CD4-positive, alpha-beta T cell treated with Interleukin-6 at 100 ng/mL for 8 hours (primary cell): ENCODE measurements at places on chromosomes 2 and 18.
A peak's percentile ranks its signal among the peaks of the same experiment; 100 is the strongest.

GRCh38 chr2:154488801-154489200 is 209.7 kb upstream of the KCNJ3 start:
- no peak for DNase-seq

GRCh38 chr2:197033222-197033621 is 106.7 kb upstream of the PGAP1 start:
- no peak for DNase-seq

DNA sequence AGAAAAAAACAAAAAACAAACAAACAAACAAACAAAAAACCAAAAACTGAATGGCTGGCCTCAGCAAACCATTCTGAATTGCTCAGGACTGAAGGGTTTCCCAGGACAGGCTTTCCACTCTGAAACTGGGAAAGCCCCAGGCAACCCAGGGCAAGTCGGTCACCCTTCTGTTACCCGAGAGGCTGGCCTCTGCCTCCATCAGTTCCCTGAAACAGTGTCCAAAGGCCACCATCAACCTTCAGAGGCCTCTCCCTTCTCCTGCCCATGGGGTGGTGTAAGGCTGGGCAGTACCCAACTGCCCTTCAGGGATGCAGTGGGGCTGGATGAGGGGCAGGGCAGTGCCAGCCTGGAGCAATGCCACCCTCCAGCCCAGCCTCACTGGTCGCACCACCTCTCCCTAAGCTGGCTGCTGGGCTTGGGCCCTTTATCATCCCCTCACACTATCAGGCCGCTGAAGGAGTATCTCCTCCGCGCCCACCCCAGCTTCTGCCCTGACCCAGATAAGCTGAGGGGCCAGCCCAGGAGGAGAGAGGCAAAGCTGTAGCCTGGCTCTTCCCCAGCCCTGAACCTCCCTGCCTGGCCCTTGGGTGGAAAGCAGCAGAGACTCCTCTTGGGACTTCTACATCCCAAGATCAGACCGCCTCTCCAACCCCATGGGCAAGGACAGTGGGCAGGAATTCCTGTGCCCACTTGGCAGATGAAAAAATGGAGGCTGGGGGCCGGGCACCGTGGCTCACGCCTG is 35.9 kb downstream of the ZFP36L2 start:
- DNase-seq: no peak

DNA sequence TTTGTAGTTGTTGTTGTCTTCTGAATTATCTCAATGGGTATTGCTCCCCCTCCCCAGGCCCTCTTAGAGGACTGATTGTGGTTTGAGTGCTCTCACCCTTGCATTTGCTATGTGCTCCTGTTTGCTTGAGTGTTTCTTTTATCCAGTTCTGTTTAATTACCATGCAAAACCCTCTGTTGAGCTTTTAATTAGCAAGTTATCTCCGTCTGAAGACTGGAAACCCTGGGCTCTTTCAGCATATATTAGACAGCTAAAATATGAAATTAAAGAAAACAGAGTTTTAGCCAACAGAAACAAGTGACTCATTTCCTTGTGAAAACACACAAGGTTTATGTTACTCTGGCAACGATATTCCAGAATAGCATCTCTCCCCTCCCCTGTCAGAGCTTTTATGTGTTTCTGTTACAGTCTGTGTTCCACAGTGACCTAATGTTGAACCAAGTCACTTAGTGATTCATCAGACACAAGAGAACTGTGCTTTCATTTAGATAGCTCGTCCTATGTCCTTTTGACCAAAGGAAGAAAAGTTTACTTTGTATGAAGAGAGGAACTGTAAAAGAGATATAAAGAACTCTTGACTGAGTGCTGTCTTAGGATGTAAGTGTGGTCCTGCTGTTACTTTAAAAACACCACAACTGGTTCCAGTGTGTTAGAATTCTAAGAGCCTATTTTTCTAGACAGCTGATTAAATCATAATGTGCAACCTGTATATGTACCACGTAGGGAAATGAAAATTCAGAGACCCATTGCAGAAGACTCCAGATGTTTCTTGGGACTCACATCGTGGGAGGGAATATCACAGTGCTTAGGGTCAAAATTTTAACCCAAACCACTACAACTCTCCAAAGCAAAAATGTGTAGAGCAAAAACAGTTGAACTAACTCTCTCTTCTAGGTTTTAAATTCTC is 172.8 kb upstream of the RBMS1 start:
- DNase-seq: peak; percentile 18

- DNase-seq: no peak
Observed at GRCh38 chr18:28422577-28422976, 245.6 kb upstream of the CDH2 start.

GRCh38 chr2:11597538-11598225 is 63.8 kb downstream of the GREB1 start:
- DNase-seq: no peak

GRCh38 chr18:80210312-80211083 is 36.8 kb downstream of the PARD6G start:
- no peak for DNase-seq

DNA sequence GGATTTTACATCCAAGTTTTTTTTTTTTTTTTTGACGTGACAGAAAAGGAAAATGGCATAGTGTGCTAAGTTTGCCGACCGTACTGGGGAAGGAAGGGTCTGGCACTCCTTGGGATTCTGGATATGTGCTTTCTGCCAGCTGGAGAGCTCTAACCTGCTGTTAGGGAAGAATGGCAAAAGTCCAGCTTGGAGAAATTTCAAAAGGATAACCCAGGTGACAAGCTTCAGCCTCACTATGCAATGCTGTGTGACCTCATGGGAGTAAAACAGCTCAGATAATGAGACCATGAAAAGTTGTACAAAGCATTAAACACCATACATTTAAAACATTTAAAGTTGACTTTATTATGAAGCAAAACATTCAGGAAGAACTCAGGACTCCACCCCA is 10.3 kb upstream of the GPR45 start:
- no peak for DNase-seq

GRCh38 chr2:40257340-40258134 is 194.4 kb downstream of the SLC8A1 start:
- no peak for DNase-seq

DNA sequence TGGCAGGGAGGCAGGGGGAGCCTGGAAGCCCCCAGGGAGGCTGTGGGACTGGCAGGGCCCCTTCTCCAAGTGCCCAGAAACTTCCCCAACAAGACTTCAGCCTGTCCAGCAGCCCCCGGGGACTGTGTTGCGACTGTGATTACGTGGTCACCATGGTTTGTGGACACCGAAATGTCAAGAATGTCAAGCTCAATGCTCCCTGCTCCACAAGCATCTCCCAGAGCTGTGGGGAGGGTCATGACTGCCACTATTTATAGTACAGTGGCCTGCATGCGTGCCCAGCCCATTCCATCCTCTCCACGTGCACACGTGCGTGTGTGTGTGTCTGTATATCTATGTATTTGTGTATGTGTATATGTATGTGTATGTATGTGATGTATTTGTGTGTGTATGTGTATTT is 93.8 kb upstream of the MBOAT2 start:
- no peak for DNase-seq

- DNase-seq: no peak
Observed at GRCh38 chr2:240997141-240997855, 1.1 kb upstream of the SNED1 start.

- DNase-seq: no peak
Observed at GRCh38 chr2:45180033-45180746, 170.9 kb upstream of the SIX2 start.

GRCh38 chr2:238457927-238458324 is 31.2 kb downstream of the ASB1 start:
- no peak for DNase-seq

DNA sequence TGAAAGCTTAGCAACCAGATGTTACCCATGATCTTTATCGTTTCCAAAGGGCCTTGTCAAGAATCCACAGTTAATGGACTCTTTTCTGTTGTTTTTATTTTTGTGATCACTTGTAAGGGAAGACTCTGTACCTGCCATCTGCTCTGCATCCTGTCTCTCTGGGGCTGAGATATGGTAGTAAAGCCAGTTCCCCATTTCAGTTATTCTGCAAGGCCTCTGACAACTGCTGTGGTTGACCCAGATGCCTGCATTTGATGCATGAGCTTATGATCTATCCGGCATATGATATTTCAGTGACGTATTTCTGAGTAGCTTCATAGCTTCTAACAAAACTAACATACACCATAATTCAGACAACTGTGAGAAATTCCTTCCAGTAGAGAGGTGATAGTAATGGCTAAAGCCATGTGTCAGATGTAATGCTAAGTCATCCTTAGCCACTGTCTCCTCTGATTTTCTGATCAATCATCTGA is 105.1 kb downstream of the TPO start:
- no peak for DNase-seq

DNA sequence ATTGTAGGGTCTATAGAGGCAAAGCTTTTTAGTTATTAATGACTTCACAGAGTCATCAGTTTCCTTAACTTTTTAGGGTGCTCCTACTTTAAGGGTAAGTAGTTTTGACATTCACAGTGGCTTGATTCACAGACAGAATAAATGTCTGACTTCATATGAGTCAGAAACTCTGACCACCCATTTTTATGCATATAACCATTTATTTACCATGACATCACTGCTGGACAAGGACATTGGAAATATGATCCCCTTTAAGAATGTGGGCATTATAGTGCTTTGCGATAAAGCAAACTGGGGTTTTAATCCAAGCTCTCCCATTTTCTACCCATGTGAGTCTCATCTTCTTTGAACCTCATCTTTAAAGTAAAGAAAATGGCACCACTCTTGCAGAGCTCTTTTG is 162.0 kb upstream of the MC4R start:
- DNase-seq: no peak

DNA sequence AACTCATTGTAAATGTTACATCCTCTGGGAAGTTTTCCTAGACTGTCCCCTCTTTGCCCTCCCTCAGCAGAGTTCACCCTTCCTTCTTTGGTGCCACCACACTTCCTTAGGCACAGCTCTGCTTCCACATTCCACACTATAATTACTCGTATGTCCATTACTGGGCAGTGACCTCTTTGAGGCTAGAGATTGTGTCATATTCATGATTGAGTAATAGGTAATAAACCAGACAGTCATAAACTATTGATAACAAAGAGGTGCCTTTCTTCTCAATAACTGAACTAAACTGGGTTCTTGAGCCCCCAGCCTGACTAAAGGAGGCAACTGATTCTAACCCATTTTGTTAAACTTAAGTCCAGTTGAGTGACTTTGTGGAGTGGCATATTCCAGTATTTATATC is 28.3 kb downstream of the MYO3B start:
- no peak for DNase-seq

GRCh38 chr2:168355121-168355520 is 101.0 kb upstream of the CERS6 start:
- DNase-seq: no peak

DNA sequence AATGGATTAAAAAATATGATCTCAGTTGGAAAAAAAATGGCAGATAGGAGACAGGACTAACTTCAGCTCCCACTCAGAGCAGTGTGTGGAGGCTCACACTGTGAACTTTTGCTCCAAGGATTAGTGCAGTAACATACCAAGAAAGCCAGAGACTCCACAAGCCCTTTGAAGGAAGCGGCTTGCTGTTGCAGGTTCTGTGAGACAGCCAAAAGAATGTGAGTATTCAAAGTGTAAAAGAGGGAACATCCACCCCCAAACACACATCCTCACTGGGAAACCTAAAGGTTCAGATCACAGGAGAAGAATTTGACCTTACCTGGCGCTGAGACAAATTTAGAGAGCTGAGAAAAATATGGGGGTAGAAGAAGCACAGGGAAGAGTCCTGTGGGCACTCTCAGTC is 77.5 kb downstream of the FAM171B start:
- DNase-seq: no peak

- no peak for DNase-seq
Observed at GRCh38 chr2:37201766-37202165, 5.5 kb downstream of the CEBPZOS start.

DNA sequence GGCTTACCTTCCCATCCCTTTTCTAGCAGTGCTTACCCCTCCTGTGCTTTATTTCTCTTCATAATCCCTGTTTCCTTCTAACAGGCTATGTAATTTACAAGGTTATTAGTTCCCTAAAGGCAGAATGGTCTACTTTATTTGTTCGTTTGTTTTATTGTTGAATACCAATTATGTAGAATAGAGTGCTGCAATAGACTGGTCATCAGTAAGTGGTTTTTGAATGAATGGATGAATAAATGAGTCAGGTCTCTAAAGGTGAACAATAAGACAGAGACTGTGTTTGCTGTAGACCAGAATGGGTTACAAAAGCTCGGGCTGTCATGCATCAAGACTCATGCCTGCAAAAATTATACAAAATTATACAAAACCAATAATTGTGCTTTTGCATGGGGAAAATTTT is 332.0 kb downstream of the IRS1 start:
- no peak for DNase-seq

- no peak for DNase-seq
Observed at GRCh38 chr2:202760848-202761247, 110.7 kb downstream of the ICA1L start.

DNA sequence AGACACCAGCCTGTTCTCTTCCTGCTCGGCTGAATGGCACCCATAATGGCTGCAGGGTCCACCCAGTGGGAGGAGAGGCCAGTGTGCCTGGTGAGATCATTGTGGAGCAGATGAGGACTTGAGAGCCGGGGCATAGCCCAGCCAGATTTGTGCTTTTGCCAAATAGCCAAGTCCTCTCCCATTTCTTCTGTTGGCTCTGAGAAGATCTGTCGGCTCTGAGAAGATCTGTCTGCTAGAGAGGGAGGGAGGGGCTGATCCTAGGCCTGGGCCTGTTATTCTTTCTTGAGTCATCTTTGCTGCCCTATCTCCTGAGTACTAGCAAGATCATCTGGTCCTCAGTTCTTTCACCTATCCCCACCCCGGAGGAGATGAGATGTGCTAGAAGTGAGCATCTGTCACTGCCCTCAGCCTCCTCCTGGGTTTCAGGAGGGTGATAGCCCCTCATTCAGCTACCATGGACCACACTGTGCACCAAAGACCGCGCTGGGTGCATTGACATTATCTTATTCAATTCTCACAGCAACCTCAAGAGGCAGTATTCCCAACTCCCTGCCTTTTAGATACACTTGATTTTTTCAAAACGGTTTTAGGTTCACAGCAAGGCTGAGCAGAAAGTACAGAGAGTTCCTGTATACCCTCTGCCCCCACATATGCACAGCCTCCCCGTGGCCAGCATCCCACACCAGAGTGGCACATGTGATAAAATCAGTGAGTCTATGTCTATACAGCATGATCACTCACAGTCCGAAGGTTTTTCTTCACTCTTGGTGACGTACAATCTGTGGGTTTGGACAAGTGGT is 98.6 kb downstream of the CAPN13 start:
- DNase-seq: no peak

DNA sequence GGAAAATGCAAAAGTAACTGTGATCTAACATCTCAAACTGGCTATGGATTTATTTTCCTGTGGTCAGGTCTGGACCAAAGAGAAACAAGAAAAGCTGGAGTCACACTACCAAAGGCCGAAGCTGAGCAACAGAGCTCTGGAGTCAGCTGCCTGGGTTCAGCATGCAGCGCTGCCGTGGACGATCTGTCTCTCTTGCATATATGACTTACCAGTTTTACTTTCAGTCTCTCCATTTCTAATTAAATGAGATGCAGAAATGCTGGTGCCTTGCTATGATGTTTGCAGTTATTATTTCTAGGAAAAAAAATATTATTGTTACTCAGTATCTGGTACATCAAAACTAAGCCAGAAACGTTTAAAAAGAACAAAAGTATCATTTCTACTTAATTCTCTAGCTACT is 813.2 kb downstream of the RNF144A start:
- peak; percentile 33 for DNase-seq

GRCh38 chr2:41937464-41937906 is 110.3 kb upstream of the PKDCC start:
- DNase-seq: no peak
